ENCODE measurements at places on chromosomes 7 and 10.

DNA sequence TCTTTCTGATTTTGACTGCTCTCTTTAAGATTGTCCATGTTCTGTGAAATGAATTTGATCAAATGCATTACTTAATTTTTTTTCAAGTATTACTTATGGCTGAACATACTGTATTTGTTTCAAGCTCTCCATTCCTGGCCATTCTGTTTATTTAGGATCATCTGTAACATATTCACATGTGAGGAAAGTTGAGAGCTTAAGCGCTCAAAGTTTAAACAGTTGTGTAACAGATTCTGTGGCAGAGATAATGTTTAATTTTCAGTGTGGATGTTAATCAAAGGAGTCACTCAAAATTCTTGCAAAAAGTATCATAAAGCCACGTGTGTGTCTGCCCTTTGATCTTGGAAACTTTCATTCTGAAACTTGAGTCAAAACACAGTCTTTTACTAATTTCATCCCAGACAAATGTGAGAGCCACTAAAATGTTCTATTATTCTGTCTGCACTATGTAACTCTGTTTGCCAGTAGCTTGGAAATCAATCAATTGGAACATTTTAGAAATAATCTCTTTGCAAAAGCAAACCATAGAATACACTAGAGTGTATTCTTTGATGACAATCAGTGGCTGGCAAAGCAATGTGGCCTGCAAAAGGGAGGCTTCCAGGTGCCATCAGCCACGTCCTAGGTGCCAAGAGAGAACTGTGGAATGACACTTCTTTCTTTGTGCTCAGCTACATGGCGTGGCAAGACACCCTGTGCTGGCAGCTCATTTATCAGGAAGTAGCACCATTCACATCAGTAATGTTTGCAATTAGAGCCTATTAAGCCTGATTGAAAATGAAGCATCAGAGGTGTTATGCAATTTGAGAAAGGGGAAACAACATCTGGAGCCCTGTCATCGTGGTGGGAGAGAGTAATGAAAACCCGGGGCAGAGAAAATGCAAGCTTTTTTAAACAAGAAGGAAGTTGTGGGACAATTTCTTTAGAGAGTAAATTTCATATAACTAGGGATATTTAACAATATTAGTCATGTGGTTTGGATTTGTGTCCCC is 40.9 kb downstream of the ARL5B start:
- DNase-seq: no peak

DNA sequence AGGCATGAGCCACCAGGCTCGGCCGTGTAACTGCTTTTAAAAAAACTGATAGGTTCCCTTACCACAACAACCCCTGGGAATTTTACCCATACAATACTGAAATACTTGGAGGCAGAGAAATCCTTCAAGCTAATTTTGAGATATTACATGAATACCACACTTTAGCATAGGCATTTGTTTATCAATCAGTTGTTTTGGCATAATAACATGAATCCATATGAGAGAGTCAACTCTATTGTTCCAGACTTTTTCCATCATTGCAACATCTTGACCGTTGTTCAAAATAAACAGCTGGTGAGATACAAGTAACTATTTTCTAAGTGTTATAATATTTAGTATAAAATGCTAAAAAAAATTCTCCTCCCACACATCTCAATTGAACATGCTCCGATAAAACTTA is 36.8 kb downstream of the LAMB4 start:
- DNase-seq: no peak

DNA sequence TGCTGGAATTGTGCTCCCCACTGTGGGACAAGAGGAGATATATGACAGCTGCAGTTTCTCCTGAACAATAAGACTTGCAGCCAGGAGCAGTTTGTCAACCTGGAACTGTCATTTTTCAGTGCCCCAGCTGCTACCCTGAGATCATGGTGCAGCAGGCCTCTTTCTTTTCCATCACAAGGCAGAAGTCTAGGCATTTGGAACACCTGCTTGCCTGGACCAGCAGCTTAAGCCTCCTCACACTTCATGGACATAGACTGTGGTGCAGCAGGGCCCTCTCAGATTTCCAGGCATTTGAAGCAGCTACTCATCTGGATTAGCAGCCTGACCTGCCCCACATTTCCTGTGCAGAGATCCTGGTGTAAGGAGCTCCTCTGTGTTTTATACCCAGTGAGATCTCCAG is 450.7 kb upstream of the TEX47 start:
- DNase-seq: no peak

DNA sequence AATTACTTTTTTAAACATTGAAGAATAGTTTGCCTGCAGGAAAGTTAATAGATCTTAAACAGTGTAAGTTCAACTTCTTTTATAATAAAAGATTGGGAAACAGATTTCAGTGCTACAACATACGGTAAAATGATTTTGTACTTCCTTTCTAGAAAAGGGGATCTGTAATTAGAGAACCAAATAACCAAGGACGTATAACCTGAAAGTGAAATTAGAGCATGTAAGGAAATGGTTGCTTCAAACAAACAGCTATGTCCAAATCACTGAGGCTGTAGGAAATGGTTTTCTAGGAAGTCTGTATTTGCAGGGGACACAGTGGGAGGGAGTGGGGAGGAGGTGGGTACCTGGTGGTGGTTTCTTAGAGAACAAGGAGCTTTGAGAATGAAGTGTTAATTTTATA is 57.9 kb upstream of the EXOC6 start:
- no peak for DNase-seq

- DNase-seq: no peak
These were observed 79.1 kb downstream of the NEURL1 start for GRCh38 chr10:103572347-103573204.

GRCh38 chr7:55533050-55533728 is 39.1 kb downstream of the VOPP1 start:
- DNase-seq: peak; percentile 63

DNA sequence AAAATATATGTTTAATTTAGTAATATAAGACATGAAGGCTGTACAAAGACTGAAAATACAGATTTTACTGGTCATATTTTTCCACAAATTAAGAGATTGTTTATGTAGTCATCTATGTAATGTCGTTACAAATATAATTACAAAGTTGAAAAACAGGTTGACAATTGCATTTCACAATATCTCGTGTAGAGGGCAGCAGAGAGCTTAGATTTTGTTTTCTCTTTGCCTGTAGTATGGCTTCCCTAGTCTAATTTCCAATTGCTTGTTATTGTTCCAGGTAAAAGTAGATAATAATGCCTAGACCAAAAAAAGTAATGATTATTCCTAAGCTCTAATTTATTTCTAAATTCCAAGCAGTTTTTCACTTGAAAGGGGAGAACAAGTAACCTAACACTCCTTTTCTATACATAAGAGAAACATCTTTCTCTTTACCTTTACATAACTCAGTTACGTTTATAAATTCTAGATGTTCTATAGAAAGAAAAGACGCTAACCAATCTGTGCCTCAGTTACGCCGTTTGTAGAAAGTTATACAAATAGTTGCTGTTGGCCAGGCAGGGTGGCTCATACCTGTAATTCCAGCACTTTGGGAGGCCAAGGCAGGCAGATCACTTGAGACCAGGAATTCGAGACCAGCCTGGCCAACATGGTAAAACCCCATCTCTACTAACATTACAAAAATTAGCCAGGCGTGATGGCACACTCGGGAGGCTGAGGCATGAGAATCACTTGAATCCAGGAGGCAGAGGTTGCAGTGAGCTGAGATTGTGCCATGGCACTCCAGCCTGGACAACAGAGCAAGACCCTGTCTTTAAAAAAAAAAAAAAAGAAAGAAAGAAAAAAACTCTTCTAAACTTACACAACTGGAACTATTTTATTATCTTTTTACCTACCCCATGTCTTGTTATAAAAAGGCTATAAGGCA is 30.0 kb downstream of the NET1 start:
- peak; percentile 77 for DNase-seq

DNA sequence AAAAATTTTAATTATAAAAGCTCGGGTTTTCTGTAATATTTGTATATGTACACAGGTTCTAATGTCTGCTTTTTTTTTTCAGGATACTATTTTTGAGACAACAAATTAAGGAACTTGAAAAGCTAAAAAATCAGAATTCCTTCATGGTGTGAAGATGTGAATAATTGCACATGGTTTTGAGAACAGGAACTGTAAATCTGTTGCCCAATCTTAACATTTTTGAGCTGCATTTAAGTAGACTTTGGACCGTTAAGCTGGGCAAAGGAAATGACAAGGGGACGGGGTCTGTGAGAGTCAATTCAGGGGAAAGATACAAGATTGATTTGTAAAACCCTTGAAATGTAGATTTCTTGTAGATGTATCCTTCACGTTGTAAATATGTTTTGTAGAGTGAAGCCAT is 57.9 kb upstream of the BAMBI start:
- DNase-seq: no peak

GRCh38 chr10:77583527-77583926 is 54.1 kb downstream of the KCNMA1 start:
- DNase-seq: no peak

DNA sequence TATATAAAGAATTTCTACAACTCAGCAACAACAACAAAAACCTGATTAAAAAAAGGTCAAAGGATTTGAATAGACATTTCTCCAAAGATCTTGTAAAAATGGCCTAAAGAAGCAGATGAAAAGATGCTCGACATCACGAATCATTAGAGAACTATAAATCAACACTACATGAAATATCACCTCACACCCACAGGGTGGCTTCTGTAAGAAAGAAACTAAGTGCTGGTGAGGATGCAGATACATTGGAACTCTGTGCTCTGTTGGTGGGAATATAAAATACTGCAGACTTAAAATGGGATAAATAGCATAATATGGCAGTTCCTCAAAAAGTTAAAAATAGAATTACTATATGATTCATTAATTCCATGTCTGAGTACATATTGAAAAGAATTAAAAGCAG is 38.3 kb upstream of the CDCA7L start:
- no peak for DNase-seq

DNA sequence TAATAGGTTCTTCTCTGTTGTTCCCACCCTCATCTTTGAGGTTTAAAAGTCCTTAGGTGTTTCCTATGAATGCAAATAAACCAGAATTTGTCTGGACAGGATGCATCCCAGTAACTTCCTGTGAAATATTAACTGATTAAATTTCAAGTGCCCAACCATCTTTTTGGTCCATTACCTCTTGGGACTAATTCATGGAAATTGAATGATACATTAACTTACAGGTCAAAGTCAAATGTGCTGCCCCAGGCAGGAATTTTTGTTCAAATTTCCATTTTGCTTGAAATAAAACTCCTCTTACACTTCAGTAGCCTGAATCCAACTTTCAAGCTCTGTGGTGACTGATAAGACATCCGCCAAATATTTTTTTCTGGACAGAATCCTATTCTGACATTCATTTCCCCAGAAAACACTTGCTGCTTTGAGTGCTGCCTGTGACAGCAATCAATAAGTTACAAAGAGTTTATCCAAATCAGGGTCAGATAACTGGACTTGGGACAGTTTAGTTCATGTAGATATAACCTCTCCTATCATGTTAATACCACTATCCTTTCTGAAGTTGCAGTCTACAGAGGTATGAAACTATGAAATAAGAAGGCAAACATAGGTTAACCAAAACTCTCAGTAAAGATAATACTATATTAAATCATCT is 383.5 kb downstream of the POM121L12 start:
- DNase-seq: no peak

GRCh38 chr7:40799493-40800403 is 664.9 kb downstream of the SUGCT start:
- DNase-seq: no peak

DNA sequence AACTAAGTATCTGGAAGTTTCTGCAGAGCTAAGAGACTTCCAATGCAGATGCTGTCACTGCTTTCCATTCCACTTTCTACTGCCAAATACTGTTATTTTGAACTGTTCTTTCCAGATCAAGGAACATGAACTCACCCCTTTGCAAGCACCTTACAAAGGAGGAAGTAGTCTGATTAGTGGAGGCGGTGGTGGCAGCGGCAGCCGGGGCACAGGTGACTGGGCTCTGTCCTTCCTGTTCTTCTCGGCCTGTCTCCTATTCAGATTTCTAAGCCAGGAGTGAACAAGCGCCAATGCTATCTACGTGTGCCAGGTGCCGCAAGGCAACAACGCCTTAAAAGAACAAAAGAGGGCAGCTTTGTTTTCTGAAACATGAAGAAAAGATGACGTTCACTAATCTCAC is 44.9 kb downstream of the BEND7 start:
- DNase-seq: no peak

DNA sequence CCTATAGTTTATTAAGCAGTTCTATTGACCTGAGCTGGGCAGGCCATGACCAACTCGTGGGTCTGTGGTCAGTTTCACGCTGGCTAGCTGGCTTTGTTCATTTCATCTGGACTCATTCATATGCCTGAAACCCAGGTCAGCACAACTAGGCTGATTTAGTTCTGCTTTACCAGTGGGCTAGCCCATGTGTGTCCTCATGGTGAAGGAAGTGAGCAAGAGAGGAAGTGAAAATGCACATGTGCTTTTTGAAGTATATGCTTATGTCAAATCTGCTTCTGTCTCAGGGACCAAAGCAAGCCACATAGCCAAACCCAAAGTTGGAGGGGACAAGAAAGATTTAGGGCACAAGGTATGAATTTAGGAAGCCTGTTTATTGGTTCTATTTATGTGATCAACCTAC is 154.5 kb downstream of the RNF133 start:
- DNase-seq: no peak

DNA sequence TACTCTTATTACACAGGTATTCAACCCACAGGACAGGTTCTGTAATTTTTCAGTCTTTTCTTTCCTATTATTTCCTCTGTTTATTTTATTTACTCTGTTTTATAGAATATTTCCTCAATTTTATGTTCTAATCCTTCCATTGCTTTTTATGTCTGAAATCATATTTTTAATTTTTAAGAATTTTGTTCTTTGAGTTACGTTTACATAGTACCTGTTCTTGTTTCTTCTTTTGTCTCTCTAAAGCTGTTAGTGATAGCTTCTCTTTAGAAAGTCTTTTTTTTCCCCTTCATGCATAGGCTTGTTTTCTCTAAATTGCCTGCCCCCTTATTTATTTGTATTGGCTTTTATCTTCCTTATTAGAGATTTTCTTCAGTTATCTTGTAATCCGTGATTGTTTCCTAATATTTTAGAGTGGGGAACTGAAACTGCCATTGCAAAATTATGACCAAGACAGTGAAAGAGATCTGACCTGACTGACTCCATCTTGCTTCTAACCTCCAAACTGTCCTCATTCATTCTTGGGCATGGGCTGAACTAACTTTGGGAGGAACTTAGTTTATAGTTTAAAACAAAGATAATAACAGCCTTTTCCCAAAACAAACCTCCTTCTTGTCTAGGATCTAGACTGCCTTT is 187.6 kb downstream of the PFKFB3 start:
- DNase-seq: no peak

DNA sequence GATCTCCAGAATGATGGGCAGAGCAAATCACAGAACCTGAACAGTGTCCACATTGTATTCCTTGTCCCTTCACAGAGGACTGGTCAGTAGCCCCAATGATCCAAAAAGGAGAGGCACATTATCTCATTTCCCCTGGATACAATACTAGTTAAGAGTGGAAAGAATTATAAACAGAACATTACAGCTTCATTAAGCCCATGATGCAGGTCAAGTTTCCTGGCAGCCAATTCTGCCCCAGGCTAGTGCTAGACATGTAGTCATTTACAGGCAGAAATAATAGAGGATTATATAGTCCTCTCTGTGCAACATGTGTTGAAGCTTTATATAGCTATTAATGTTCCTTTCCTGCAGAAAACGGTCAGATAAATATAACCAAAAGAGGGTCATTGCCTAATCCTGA is 124.3 kb upstream of the WNT16 start:
- DNase-seq: no peak

- DNase-seq: no peak
These were observed 11.4 kb upstream of the CSGALNACT2 start for GRCh38 chr10:43126759-43127424.

GRCh38 chr7:44256459-44256858 is 55.7 kb downstream of the YKT6 start:
- DNase-seq: no peak

All from dermis blood vessel endothelial cell (primary cell).